ENCODE measurements at places on chromosomes 16 and 17. TPM values are rescaled to one million over a fixed set of nuclear protein-coding genes. Genes with fewer than 3 reads are reported as not detected.

DNA sequence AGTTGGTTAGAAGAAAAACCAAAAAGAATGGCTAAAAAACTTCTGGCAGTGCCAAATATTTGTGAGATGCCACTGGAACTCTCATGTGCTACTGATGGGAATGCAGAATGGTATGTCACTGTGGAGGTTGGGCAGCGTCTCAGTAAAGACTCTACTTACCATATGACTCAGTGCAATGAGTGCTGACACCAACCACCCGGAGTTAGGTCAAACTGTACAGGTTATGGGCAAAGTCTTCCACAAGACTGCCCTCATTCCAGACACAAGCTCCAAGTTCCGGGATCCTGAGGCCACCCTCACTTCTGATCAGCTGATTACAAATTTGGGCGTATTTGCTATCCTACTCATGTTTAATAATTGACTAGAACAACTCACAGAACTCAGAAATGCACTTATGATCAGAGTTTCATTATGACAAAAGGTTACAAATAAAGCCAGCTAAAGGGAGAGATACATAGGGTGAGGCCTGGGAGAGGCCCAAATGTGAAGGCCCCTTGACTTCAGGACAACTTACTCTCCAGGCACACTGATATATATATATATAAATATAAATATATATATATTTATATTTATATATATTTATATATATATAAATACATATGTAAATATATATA is 114.9 kb downstream of the TRIM37 start:
- no peak for DNase-seq

DNA sequence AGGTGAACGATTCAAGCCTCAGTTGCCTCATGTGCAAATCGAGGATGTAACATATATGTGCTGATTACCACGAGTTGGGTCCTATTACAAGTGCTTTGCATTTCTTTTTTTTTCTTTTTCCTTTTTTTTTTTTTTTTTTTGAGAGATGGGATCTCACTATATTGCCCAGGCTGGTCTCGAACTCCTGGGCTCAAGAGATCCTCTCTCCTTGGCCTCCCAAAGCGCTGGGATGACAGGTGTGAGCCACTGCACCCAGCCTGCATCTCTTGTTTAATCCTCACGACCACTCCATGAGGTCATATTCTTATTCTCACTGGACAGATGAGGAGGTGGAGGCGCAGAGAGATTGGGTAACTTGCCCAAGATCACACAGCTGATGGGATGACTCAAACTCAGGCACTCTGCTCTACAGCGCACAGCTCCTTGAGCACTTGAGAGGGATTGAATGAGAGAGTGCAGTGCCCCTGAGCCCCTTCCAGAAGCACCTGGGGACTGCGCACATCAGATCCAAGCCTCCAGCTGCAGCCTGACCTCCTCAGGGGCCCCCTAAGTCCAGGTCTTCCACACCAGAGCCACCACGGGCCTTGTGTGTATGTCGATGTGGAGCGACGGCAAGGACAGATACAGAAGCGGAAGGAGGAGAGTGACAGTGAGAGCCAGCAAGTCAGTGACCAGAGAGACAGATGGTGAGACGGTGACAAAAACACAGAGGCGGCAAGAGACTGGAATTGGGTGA is 4.9 kb downstream of the STX1B start:
- DNase-seq: no peak

DNA sequence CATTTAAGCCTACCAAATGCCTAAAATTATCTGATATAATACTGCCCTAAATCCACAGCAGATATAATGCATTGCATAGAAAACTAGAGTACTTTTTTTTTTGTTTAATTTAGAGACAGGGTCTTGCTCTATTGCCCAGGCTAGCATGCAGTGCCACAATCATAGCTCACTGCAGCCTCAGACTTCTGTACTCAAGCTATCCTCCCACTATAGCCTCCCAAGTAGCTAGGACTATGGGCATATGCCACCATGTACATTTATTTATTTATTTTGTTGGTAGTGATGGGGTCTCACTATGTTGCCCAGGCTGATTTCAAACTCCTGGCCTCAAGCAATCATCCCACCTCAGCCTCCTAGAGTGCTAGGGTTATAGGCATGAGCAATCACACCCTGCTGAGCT is 20.0 kb downstream of the BRCA1 start:
- DNase-seq: no peak

GRCh38 chr16:3087243-3088235 is 11.6 kb downstream of the ZSCAN10 start:
- no peak for DNase-seq

- DNase-seq: no peak
Observed at GRCh38 chr16:8096211-8096610, 494.1 kb downstream of the TMEM114 start.

DNA sequence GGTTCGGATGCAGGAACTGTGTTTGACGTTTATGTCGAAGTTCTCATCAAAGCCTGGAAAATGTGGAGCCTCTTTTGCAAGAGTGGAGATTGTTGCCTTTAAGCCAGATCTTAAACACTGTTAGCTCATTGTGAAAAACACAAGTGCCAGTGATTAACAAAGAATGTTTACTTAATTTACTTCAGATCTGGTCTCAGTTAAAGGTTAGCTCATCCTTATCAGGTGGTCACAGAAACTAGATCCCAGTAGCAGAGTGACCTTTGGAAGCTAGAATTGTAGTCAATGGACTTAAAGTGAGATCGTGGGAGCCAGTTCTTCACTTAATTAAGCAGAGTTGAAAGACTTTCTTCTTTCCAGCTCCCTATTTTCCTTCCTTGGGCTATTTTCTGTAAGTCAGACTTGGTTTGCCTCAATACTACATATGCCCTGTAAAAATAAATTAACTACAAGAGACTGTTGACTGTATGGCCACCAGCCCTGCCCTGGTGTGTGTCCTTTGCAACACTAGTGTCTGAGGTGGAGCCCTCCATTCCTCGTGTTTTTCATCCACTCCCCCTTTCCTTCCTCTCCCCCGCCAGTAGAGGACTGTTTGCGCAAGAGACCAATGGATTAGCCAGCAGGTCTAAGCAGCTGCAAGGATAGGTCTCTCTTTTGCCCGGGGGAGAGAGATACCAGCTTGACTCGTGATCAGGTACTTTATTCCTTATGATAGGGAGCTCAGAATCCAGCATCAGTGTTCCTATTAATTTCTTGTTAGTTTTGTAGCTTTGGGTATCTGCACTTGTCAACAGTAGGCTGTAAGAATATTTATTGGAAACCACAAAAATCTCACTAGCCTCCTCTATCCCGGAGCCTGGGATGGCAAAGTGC is 20.2 kb downstream of the FBXO39 start:
- DNase-seq: no peak

DNA sequence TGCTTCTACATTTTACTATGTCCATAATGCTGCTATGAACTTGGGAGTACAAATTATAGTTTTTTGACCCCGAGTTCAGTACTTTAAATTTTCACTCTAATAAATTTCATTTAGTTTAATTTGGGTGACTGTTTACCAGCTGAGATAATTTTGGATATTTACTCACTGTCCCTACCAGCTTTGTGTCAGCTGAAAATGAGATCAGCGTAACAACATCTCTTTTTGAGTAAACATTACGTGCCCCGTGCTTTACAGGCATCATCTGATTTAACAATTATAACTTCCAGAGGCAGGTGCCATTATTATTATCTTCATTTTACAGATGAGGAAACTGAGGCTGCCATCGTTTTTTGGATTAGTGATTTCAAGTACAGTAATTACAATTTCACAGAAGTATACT is 15.0 kb downstream of the GFOD2 start:
- DNase-seq: no peak

DNA sequence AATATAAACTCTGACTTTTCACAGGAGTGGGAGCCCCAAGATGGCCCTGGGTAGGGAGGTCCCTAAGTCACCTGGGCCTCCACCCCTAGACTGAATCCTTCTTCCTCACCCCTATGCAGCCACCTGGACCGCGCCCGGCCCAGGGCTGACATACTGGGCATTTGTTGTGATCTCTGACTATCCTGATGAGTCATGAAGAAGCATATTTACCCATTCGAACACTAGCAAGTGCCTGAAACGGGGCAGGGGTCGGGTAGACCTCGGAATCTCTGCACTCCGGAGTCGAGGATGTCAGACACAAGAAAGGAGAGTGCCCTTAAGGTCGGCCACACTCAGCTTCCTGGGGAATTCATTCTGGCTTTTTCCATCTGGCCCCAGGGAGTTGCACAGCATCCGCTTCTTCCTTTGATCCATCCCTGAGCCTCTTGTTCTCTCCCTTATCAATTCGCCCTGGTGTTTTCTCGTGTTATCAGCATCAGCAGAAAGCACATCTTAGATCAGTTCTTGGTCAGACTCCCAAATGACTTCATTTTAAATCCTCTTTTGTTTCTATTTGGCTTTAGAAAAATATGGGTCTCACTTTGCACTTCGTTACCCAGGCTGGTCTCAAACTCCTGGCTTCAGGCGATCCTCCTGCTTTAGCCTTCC is 10.4 kb downstream of the METTL22 start:
- no peak for DNase-seq

DNA sequence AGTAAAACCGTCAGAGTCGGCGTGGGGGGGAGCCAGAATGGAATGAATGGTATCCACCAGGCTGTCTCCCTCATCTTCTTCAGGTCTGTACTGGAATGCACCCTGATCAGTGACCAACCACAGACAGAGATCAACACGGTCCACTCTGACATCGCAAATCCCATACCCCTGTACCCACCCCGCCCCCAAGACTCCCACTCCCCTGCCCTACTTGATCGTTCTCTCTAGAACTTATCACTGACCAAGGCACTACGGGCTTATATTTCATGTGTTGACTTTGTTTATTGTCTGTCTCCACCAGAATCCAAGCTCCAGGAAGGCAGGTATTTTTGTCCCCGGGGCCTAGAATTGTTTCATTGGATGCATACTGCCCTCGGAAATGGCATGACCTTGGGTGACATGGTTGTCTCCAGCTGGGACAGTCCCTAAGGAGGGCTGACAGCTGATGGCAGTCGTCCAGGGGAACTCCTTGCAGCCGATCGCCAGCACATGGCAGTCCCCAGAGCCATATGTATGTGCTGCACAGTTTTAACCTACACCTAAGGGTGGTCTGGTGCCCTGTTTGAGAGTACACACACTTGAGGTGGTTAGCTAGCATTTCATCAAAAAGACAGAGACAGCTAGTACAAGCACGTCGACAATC is 526 bp upstream of the MFSD6L start:
- no peak for DNase-seq

DNA sequence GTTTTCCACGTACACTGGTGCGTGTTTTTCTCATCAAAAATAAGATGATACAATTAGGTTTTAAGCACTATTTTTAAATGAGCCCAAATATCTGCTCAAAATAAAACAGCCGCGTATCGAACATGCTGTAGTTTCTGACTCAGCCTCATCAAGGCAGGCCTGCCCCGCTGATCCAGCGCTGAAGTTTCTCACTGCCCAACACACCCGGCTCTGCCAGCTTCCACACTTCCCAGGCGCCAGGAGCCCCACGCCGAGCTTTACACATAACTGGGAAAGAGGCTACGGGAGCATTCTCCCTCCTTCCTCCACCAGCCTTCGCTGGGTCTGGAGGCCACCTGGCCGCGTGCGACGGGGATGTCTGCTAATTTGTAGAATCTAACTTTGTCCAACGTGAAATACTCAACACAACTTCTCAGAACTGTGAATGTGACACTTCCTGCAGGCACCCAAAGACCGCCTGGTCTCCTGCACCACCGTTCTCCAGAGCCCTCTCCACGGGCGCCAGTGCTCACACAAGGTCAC is 42.1 kb downstream of the MAP1LC3B start:
- DNase-seq: no peak

DNA sequence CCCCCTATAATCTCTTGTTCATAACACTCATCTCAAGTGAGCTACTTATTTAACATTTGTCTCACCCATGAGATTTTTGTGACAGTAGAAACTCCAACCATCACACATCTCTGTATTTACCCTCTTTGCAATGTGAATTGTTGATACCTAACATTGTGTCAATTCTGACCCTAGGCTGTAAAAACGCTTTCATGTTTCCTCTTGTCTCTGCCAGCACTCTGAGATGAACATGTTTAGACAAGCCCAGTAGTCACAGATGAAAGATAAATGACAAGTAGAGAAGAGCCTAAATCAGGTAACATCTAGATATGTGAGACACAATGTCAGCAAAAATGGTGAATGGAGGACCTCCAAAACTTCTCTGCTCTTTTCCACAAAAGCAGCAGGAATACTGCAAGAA is 1254.5 kb upstream of the GOT2 start:
- DNase-seq: no peak

GRCh38 chr16:86626284-86626683 is 47.9 kb downstream of the FOXL1 start:
- peak; percentile 42 for DNase-seq

- no peak for DNase-seq
Observed at GRCh38 chr16:69013991-69014390, 91.5 kb upstream of the HAS3 start.

DNA sequence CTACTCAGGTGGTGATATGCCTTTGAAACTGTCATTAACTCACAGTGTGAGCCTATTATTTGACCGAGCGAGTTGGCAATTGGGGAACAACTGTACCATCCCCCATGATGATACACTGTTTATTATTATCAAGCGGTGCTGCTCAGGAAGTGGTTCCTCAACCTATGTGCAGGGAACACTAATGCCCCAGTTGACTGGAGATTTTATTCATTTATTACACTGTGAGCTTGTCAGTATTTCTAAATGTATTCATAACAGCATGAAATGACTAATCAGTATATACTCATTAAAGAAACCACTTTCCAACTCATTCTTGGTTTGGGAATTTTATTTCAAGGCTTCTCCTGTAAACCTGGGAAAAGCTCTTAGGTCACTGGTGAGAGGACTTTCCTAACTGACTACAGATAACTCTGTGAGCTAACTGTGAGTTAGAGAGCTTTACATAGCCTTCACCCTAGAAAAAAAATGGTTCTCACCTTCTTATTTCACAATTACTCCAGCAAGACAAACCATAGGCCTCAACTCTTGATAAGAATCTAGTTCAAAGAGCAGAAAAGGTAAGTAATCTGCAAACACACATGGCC is 42.4 kb downstream of the NXPH3 start:
- no peak for DNase-seq

- no peak for DNase-seq
Observed at GRCh38 chr17:75885431-75885830, 7.0 kb upstream of the TRIM47 start.

GRCh38 chr16:77090062-77090461 is 100.9 kb upstream of the MON1B start:
- DNase-seq: no peak

- DNase-seq: no peak
Observed at GRCh38 chr16:66020046-66020445, 346.4 kb upstream of the CDH5 start.

DNA sequence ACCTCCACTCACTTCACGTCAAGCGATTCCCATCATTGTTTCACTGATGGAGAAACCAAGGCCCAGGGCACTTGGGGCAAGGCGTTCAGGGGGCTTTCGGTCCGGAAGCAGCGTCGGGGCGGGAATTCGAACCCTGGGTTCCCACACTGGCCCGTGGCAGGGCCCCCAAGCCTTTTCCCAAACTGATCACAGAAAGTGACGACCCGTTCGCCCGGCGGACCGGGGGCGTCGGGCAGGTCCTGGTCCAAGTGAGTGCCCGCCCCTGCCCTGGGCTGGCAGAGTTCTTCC is 856 bp upstream of the MON1B start:
- DNase-seq: no peak

Gene CX3CL1
- 21.3 TPM for total RNA-seq

Gene ASGR1
- total RNA-seq: 2.3 TPM

Gene GLYR1
- 69.9 TPM for total RNA-seq

Gene C17orf113
- total RNA-seq: 2.9 TPM

Gene SULT1A2
- total RNA-seq: 4.5 TPM

Gene SYCE1L
- 3.9 TPM for total RNA-seq

Data from sciatic nerve (tissue), 2 donors.